ENCODE measurements at places on chromosomes 3 and 15.

- DNase-seq: no peak
These were observed 148.9 kb upstream of the THBS1 start for GRCh38 chr15:39432026-39432425.

DNA sequence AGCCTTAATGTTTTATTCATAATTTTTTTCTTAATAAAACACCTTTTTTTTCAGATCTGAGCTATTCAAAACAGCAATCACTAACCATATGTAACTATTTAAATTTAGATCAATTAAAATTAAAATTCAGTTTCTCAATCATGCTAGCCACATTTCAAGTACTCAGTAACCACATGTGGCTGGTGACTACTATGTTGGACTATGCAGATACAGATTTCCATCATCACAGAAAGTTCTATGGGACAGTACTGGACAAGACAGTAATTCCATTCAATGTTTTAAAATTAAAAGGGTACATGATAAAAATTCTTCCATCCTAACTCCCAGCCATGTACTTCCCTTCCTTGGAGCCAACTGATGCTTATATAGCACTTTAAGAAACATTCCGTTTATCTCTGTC lies 119.3 kb downstream of the GLDN start:
- DNase-seq: no peak

DNA sequence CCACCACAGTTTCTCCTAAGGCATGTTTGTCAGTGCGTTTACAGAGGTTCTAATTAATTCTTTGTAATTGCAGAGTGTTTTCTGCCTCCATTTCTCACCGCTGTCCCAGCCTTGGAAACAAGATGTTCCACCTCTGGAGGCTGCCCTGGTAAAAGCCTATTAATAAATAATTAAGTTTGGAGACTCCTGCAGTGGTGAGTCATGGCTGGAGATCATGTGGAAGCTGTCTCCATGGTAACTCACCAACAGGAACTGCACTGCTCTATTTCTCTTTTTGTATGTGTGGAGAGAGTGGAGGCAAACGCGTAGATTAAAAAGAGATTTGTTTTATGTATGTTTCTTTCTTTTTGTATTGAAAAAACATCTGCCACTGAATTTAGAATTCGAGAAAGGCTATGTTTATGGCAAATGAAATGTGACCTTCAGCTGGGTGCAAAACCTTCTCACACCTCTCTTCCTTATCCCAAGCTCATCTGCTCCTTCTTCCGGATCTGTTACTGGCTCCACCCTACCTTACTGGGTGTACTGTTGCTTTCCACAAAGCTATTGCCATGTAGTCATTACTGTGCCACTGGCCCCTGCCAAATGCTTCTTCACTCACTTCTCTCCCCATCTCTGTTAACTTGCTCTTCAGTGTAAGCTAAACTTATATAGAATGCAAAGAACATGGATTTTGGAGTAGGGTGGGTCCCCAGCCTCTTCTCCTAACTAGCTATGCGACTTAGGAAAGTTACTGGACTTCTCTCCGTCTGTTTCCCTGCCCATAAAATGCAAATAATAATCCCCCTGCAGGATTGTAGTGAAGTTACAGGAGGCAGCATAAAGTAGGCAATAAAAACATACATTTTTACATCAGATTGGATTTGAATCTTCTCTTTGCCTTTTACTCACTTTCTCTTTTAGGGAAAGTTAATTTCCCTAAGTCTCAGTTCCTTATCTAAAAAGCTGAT lies 778.5 kb downstream of the NTRK3 start:
- DNase-seq: peak; percentile 41

DNA sequence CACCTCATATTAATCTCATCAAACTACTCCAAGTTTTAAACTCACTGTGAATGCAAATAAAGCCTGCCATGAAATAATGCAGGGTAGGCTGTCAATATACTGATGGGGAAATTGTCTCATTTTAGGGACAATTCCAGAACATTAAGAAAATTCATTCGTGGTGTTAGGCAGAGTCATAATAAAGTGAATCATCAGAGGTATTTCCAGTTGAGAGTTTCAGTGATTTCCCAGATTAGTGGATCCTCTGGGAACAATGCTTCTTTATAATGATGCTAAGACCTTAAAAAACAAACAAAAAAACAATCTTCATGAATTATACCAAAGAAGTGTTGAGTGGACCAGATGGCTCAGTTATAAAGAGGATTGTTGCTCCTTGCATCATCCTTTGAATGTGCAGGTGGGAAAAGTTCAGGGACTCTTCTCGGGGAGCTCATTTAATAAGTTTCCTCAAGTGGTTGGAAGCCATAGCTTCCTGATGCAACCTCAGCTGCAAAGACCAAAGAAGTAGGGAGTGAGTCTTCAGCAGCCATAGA lies 360.9 kb upstream of the TRIM42 start:
- no peak for DNase-seq

- DNase-seq: no peak
These were observed 597.2 kb downstream of the GOLGA6L6 start for GRCh38 chr15:19944261-19944888.

DNA sequence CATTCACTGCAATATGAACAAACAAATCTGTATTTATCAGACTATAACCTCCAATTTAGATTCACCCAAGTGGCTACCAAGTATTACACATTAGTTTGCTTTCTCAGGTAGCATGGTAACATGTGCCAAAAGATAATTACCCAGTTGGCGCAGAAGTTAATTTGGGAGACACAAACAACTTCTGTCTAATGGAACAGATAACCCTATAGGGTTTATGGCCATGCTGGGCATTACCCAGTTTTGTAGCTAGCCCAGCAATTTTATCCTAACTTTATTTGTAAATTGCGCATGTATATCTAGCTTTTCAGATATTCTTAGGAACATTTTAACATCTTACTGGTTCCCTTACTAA lies 780 bp downstream of the RPL22L1 start:
- DNase-seq: no peak

- DNase-seq: no peak
These were observed 121.3 kb downstream of the STAC start for GRCh38 chr3:36501616-36502015.

DNA sequence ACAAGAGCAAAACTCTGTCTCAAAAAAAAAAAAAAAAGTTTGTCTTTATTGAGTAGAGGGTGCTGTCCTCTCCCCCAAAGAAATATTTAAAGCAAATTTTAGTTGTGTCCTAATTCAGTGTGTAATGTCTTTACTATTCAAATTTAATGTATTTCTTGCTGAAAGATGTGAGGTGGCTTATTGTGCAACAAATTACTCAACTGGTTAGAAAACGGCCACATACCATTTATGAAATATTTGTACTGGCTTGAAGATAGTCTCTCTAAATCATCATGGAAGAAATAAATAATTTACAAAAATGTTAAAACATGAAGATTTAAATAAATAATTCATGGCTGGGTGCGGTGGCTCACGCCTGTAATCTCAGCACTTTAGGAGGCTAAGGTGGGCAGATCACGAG lies 63.0 kb downstream of the SLTM start:
- no peak for DNase-seq

DNA sequence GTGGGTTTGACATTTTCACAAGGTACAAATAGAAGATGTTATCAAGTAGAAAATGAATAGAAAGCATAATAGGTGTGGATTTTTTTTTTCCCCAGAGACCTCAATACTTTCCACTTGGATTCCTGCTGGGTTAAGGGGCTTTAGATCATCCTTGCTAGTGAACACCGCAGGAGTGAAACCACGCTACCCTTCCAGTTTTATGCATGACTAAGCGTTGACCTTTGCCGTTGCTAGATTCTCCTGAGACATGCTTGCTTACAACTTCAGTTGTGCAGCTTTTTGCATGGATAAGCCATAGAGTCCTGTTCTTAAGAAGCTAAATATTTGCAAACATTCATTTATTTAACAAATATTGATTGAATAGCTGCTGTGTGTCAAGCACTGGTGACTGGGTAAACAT lies 299.7 kb upstream of the LMCD1 start:
- DNase-seq: no peak

DNA sequence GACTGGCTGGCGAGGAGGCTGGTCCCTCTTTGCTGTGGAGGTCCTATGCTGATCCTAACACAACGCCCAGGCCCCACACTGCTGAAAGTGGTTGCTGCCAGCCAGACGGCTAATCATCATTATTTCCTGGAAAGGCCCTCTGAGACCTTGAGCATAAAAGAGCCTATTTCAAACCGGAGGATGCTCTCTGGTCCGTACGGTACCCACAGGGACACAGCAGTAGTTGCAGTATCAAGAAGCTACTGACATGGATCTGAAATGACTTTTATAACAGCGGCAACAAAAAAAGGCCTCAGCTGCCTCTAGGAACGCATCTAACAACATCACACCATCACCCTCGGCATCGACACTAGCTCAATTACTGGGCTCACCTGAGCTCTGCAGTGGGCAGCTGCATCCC lies 59.1 kb upstream of the FOXB1 start:
- no peak for DNase-seq

- DNase-seq: no peak
These were observed 58.7 kb downstream of the RETNLB start for GRCh38 chr3:108698461-108698860.

GRCh38 chr3:185332026-185332735 lies 30.8 kb upstream of the MAP3K13 start:
- DNase-seq: peak; percentile 39

DNA sequence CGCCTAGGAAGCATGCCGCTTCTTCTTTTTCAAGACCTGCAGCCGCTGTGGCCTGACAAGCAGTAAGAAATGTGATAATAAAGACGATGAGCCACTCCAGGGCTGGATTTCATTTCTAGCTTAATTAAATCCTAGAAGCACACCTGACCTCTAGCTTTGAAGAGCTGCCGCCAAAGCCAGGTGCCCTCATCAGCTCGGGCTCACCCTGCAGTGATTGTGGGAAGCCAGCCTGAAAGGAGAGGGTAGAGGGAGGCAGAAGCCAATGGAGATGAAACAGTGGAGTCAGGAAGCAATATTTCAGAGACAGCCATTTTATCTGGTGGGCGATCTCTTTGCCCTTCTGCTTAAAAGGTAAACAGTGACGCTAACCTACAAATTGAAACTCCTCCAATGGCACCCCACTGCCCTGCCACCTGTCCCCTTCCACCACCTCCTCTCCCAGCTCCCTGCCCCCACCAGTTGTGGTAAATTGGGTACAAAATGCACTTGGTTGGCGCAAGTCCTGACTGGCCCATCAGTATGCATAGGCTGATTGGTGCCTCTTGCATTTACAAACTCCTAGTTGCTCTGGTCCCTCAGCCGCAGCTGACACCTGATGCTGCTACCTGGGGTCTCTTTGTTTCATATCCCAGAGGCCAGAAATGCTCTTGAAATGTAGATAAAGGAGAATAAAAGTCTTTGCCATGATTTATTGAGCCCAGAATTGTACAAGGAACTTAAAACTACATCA lies 385.3 kb downstream of the PDCD6IP start:
- DNase-seq: no peak

DNA sequence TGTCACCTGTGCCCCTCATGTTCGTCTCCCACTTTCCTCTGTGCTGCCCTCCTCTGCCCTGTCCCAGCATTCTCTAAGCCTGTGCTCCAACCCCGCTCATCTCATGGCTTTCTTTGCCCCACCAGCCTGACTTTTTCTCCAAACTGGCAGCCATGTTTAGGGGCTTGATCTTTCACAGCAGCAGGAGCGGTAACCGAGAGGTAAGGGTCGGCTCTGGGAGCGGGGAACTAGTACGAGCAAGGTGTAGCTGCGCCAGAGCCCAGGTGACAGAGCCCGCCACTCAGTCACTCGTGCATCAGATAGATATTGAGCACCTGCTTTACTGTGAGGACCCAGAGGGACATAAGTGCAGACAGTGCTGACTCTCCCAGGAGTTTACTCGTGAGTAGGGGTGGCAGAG lies 13.4 kb downstream of the MAN2A2 start:
- DNase-seq: no peak

- DNase-seq: no peak
These were observed 337.1 kb downstream of the IL20RB start for GRCh38 chr3:137294839-137295238.

GRCh38 chr3:130379274-130379673 lies 33.8 kb downstream of the COL6A5 start:
- no peak for DNase-seq

- DNase-seq: no peak
These were observed 68.9 kb upstream of the PPP2R3A start for GRCh38 chr3:135896613-135897012.

DNA sequence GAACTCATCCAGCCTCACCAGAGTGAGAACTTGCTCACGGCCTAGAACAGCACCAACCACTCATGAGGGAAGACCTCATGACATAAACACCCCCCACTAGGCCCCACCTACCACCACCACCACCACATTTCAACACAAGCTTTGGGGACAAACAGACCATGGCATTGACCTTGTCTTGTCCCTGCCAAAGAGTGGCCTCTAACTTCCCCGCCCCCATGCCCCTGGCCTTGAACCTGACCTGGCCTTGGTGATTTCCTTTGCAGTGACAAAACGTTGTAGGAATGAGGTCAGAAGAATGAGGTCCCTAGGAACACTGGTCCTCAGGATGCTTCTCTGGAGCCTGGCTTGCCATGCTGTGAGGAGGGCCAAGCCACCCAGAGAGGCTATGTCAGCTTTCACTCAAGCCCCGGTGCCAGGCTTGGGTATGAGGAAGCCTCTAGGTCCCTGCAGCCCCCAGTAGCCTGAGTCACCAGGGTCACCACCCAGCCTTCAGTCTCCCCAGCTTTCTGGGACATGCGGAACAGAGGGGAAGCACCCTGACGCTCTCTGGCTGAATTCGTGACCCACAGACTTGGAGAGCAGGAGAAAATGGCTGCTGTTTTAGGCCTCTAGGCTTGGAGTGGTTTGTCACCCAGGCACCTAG lies 57.9 kb downstream of the TPRA1 start:
- no peak for DNase-seq

- no peak for DNase-seq
These were observed 725.4 kb upstream of the DPPA4 start for GRCh38 chr3:110062716-110063115.

DNA sequence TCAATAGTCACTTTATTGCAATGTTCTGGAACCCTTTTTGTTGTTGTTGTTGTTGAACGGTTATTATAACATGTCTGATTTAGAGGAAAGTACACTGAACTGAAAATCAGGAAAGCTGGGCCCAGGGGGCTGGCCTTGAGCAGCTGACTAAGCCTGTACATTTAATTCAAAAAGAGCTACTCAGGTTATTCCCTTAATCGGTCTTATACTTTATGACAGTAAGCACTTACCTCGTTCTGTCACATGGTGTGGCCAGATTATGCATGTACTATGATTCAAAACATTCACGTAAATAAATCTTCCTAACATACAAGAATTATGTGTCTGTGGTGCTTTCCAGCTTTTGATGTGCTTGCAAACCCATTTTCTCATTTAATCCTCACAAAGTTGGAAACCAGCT lies 382.5 kb upstream of the TPRG1 start:
- no peak for DNase-seq

DNA sequence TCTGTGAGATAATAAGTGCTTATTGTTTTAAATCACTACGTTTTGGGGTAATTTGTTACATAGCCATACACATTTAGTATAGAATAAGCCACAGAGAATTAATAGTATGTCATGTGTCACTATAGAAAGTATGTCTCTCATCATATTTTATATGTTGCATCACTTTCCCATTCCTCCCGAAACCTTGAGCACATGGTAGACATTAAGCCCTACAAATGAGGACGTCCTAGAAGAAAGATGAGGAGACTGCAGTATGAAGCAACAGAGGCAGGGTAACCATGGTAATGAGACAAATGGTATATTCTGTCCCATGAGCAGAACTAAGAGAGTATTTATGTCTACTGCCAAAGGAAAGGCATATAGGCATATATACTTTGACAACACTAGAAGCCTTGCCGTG lies 720.2 kb downstream of the ROBO1 start:
- DNase-seq: no peak

Measured in AG04450 (cell line).